H4 (cell line): ENCODE measurements at places on chromosomes 6 and 20. TPM values are rescaled to one million over a fixed set of nuclear protein-coding genes. Genes with fewer than 3 reads are reported as not detected.

- peak; percentile 13 for DNase-seq
Observed at GRCh38 chr6:125188037-125188436, 34.5 kb downstream of the TPD52L1 start.

The DZANK1 gene
- total RNA-seq, result 0.66 and 0.80 TPM in 2 replicates

The NKAIN2 gene
- total RNA-seq, result 0.23 and 0.45 TPM in 2 replicates

The OR12D3 gene
- not detected in 2 replicates for total RNA-seq

The TMEM170B gene
- total RNA-seq, result 0.95 and 1.3 TPM in 2 replicates

The CCR6 gene
- total RNA-seq, result not detected in 2 replicates

DNA sequence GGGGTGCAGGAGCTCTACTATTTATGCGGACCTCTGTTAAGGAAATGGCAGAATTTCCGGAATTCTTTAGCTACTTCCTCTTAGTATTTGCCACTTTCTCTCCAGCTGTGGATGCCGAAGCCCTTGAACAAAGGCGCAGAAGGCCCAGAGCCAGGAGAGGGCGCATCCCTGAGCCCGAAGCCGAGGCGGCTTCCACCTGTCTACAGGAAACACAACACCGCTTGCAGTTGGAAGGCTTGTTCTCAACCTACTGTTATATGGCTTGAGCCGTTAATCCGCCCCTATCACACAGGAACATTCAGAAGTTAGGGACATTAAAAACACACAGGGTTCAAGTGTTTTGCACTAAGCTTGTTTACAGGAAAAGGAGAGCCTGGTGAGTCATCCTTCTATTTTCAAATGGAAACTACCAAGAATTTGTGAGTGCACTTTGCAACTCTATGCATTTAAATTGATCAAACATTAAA, 417.1 kb downstream of the BCKDHB start:
- DNase-seq, result peak; percentile 36

The CST3 gene
- 131 and 132 TPM in 2 replicates for total RNA-seq

The C6orf58 gene
- not detected in 2 replicates for total RNA-seq

GRCh38 chr20:49966861-49967260, 15.9 kb upstream of the SNAI1 start:
- DNase-seq, result no peak

The SLC44A4 gene
- not detected in 2 replicates for total RNA-seq

- DNase-seq, result no peak
Observed at GRCh38 chr20:62020935-62021701, 44.6 kb downstream of the TAF4 start.

- no peak for DNase-seq
Observed at GRCh38 chr20:17822540-17823408, 123.0 kb downstream of the BANF2 start.

DNA sequence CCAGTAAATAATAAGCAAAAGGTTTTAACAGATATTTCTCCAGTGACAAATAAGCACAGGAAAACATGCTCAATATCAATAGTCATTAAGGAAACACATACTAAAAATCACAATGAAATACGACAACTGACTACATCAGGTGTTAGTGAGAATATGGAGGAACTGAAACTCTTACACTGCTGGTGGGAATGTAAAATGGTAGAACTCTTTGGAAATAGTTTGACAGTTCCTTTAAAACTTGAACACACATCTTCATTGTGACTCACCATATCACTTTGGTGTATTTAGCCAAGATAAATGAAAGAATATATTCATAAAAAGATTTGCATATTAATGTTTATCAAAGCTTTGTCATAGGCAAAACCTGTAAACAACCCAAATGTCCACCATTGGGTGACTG, 11.3 kb upstream of the MAP3K5 start:
- DNase-seq, result no peak

DNA sequence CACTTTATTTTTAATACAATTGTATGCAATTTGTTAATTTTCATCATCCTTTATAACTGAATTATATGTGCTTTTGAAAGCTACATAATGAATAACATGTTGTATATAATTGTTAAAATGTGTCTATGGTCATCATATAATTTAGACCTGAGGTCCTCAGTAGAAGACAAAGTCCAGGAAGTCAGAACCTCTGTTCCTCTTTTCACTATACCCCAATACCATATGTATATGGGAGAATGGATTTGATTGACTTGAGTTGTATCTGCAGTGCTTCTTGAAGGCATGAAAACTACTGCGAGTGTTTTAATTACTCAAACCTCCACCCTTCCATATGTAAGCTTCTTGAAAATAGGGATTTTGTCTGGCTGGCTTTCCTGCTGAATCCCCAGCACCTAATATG, 140.7 kb upstream of the NEDD9 start:
- no peak for DNase-seq

DNA sequence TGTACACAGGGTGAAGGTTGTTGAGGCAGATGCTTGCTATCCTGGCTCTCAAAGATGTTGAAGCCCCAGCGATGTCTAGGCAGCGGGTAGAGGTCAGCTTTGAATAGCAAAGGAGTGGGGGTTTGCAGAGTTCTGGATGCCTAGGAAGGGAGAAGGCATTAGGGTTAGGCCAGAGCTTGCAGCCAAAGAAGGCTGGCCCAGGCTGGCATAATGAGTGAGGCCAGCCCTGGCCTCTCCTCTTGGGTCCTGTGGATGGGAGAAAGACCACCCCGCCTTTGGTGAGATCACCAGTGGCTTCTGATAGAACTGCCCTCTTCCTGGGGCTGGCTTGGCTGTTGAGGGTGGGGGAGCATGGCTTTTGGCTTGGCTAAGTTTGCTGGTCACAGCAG, 406 bp upstream of the WFDC5 start:
- DNase-seq, result no peak

GRCh38 chr6:167100241-167100674, 22.6 kb upstream of the CCR6 start:
- DNase-seq, result no peak

The RFX6 gene
- total RNA-seq, result not detected in 2 replicates

The PRKN gene
- 0.19 TPM in 1 of 2 replicates, not detected in the other for total RNA-seq

The CRYBG1 gene
- 10.2 and 10.4 TPM in 2 replicates for total RNA-seq

The PRDM13 gene
- total RNA-seq, result not detected in 2 replicates

DNA sequence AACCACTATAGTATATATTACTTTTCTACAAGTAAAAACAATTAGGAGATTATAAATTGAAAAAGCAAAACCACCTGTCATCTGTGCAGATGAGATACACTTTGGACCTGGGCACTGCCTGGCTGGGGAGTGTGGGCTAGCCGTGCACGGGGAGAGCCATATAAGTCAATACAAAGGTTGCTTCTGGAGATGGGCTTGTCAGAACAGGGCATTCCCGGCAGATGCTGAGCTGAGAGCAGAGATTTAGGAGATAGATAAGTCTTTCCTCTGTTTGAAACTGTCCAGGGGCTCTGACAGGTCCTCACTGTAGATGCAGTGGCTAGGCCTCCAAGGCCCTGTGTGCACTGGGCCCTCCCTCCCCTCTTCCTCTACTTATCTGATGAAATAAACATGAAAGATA, 34.5 kb downstream of the CD164 start:
- DNase-seq, result no peak

DNA sequence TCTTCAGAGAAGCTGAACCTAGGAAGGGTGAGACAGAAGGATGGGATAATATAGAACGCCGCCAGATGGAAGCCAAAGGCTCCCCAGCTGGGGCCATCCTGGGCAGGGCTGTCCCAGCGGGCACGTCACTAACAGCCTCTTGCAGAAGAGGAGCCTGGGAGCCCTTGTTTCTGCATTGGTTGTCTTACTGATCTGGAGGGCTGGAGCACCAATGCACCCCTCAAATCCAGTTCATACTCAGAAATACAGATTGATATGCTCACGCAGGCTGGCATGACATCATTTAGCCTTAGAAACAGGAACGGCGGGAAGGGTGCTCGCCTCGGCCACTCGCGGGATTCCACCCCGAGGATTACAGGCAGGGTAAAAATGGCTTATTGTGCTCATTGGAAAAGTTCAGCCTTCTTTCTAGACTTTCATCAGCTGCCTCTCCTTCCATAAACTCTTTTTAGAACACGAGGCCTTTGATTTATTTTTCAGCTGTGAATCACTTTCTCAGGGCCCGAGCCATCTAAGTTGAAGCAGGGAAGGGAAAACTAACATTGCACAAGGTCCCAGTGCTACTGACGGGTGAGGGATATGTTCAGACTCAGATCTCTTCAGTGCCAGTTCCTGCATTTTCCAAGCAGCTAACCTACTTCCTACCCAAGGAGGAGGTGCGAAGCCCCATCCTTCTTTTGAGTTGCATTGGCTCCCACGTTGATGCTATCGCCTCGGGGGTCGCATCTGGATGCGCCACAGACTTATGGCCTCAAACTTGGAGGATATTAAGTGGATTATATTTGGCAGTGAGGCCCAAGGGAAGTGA, 82.3 kb downstream of the GMPR start:
- DNase-seq, result no peak

The ADGRF1 gene
- total RNA-seq, result 0.17 TPM in 1 of 2 replicates, not detected in the other

The NKAPL gene
- not detected in 2 replicates for total RNA-seq

DNA sequence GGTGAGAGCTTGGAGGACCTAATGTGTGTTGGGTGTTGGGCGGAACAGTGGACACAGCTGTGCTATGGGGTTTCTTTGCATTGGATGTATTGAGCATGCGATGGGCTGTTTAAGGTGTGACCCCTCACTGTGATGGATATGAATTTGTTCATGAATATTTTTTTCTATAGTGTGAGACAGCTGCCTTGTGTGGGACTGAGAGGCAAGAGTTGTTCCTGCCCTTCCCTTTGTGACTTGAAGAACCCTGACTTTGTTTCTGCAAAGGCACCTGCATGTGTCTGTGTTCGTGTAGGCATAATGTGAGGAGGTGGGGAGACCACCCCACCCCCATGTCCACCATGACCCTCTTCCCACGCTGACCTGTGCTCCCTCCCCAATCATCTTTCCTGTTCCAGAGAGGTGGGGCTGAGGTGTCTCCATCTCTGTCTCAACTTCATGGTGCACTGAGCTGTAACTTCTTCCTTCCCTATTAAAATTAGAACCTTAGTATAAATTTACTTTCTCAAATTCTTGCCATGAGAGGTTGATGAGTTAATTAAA, 3.0 kb downstream of the HLA-A start:
- no peak for DNase-seq

GRCh38 chr6:44111434-44112417, 15.5 kb downstream of the MRPL14 start:
- no peak for DNase-seq

The SLC17A4 gene
- not detected in 2 replicates for total RNA-seq

- no peak for DNase-seq
Observed at GRCh38 chr6:140499607-140500006, 1125.2 kb upstream of the CITED2 start.

The BPIFA1 gene
- not detected in 2 replicates for total RNA-seq

The ARMH2 gene
- total RNA-seq, result not detected in 2 replicates

- no peak for DNase-seq
Observed at GRCh38 chr6:152669895-152670294, 27.8 kb upstream of the MYCT1 start.

- no peak for DNase-seq
Observed at GRCh38 chr6:168384045-168385036, 56.6 kb upstream of the SMOC2 start.

DNA sequence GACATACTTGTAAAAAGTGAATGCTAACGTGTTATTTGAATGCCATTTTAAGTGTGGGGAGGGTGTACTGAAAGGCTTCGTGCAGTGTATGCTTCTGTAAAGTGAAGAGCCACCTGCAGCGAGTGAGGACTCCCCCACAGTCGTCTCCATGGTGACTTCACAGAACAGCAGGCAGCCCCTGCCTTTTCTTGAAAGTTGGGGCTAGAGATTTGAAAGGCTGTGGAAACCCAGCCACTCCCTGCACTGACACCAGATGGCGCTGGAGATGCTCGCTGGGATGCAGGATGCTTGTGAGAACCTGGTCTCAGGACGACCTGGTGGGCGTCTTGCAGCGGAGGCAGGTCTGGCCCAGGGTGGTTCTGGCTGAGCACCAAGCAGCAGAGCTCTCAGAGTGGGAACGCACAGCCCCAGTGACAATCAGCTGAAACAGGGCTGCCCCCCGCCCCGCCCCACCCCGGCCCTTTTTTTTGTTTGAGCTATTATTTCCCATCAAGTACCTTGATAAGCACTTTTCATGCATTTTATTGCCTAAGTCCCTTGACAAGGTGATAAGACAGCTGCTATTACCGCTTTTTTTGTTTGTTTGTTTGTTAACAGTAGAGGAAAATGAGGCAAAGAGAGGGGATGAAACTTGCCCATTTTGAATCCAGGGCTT, 150.3 kb downstream of the SYCP2 start:
- DNase-seq, result no peak

The CLPSL2 gene
- 5.7 TPM in 1 of 2 replicates, not detected in the other for total RNA-seq

- no peak for DNase-seq
Observed at GRCh38 chr6:143901885-143902750, 37.8 kb downstream of the ZC2HC1B start.

The WFDC5 gene
- total RNA-seq, result not detected in 2 replicates

GRCh38 chr6:14162826-14163225, 45.3 kb downstream of the CD83 start:
- no peak for DNase-seq

GRCh38 chr6:49966334-49966733, 2.4 kb upstream of the DEFB114 start:
- no peak for DNase-seq

DNA sequence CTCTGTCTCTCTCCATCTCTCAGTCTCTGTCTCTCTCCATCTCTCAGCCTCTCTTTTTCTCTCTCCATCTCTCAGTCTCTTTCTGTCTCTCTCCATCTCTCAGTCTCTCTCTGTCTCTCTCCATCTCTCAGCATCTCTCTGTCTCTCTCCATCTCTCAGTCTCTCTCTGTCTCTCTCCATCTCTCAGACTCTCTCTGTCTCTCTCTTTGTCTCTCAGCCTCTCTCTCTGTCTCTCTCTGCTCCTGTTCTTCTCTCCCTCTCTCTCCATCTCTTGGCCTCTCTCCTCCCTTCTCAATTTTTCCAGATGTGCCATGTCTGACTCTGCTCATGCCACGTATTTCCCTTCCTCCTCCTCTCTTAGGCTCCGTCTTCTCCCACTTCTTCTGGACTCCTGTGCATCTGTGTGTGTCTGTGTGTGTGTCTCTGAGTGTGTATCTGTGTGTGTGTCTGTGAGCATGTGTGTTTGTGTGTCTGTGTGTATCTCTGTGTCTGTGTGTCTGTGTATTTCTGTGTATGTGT, 72.7 kb downstream of the SRC start:
- no peak for DNase-seq

DNA sequence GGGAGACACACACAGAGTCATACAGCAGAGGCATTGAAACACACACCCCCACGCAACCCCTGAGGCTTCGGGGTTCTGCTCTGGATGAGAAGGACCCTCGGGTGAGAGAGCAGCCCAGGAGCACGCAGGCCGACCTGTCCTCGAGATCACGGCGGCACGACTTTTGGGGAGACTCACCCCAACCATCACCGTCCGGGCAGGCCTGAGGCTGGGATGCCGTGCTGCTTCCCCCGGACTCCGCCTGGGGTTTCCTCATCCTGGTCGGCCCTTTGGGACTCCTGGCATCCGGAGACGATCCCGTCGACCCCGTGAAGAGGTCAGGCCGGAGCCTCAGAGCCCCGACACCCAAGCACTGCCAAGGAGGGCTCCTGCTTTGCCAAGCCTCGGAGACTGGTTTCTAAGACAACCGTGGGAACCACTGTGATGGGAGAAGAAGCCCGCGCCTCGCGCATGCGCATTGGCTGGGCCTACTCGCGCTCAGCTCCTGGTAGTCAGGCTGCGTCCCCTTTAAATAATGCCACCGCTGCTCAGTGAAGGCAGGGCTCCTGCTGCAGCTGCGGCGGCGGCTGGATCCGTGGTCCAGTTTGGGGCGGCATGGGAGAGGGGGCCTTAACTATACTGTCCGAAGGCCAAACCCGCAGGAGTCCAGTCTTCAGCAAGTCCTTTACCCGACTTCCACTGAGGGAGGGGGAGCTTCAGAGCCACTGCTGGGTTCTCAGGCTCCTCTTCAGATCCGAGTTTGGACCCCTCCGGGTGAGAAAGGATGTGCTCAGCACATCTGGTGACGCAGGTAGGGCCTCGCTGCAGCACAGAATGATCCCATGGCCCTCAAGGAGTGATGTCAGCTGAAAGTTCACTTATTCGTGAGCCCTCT, 171.4 kb upstream of the ZNF337 start:
- no peak for DNase-seq
